ENCODE measurements at places on chromosomes 12 and 14. TPM values are rescaled to one million over a fixed set of nuclear protein-coding genes. Genes with fewer than 3 reads are reported as not detected.

- DNase-seq: no peak
These were observed 20.1 kb downstream of the TPCN1 start for GRCh38 chr12:113241191-113242025.

DNA sequence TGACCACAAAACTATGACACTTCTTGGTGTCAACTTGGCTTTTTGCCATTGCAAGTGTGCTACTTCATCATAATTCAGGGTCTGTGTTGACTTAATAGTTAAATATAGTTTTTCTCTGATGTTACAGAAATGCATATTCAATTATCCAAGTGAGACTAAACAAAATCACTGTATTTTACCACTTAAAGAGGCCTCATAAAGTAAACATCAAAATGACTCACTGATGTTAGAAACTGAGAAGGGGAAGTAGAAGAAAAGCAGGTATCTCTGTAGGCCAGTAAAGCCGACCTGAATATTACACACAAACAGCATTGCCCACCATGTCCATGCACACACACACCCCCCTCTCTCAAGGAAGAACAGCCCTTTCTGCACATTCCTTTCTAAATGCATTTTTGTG is 55.4 kb downstream of the RPAP3 start:
- DNase-seq: no peak

DNA sequence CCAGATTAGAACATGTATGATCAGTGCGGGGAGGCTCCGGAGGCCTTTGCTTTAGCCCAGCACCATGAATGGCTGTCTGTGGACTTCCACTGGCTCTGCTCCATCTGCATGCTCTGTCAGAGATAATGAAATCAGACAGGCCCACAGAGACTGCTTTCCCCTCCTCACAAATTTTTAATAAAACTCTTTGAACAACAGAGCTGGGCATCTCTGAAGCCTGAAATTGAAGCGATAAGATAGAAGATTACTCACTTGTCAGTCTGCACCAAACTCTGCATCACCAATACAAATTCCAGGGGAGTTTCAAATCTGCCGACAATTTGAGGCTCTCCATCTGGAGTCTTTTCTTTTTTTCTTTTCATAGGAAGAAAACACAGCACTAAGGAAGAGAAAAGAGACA is 110.0 kb downstream of the DYRK2 start:
- no peak for DNase-seq

GRCh38 chr14:99687284-99688209 is 3.4 kb downstream of the CYP46A1 start:
- DNase-seq: peak; percentile 53

LETMD1 gene
- 69.6 TPM for total RNA-seq

ACADS gene
- total RNA-seq: 10.1 TPM

PLA2G1B gene
- total RNA-seq: not detected

- no peak for DNase-seq
These were observed 2.4 kb upstream of the CISTR start for GRCh38 chr12:53754188-53754585.
